ENCODE measurements at places on chromosomes 5 and 9.

DNA sequence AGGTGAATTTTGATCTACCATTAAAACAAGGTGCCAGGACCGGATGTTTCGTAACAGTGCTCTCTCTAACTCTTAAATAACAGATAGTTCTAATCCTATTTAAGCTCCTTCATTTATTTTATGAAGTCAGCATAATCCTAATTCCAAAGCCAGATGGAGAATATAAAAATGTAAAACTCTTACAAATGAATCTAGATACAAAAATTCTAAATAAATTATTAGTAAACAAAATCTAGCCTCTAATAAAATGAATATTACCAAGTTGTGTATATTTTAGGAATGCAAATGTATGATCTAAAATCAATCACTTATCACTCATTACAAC lies 32.4 kb upstream of the IL33 start:
- no peak for DNase-seq

DNA sequence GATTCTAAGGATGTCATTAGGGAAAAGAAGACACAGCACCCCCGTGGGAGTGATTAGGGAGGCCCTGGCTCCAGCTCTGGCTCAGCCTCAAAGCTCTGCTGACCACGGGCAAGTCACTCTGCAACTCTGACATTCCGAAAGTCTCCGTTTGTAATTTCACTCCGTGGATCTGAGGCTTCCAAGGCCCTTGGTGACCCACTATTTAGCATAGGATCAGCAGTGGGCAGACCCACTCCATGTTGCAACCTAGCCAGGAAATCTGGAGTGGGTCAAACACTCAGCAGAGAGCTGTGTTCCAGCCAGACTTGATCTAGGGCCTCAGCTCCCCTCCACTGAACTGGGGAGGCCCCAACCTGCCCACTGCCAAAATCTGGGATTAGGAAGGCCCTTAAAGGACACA lies 11.8 kb downstream of the PHF19 start:
- DNase-seq: no peak

DNA sequence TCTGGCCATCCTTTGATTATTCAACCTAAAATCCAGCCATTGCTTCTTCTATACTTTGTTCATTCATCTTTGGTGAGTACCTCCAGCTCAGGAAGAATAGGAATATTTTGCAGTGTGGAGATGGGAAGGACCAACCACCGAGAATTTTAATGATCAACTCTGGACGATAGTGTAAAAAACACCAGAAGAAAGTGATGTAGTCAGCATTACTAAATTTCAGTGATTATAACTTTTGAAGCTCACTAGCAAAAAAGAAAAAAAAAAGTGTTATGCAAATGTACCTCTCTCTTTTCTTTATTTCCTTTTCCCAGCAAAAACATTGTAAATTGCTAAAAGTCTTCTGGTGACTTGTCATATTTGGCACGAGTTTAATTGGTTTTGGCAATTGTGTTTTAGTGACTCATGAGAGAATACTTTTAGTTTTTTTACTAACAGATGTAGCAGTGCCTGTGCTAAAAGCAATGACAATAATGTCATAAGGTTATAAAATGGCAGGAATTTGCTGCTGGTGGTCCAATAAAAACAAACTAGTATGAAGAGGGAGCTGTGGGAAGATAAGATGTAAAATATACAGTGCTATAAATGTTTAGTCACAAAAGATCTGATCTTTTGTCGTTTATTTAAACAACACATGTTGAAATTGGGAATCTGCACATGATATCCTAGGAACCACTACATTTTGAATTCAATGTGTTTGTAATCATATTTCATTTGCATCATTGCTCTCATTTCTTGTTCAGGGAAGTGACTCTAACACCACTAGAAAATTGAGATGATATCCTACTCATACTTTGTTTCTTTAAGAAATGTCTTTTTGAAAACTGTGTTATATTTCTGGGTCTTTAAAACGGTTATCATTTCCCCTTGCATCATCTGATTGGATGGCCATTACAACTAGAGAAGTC lies 81.3 kb upstream of the ERCC6L2 start:
- no peak for DNase-seq

DNA sequence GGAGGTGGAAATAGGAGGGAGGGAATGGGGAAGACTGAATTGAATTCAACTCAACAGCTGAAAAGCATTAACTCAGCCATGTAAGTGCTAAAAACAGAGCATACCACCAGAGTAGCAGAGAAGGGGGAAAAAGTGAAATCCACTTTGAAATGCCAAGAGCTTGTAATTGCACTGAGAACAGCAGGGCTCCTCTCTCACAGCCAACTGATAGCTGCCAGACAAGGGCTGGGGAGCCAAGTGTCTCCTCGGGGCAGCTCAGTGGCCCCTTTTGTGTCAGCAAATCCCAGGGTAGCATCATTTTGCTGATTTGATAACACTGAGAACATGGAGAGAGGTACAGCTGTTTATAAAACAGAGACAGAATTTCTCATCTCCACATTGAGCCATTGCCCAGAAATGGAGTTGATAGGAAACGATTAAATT lies 182.5 kb downstream of the FRMD3 start:
- DNase-seq: no peak

- no peak for DNase-seq
Measured at GRCh38 chr5:39201781-39202596, 17.4 kb downstream of the FYB1 start.

DNA sequence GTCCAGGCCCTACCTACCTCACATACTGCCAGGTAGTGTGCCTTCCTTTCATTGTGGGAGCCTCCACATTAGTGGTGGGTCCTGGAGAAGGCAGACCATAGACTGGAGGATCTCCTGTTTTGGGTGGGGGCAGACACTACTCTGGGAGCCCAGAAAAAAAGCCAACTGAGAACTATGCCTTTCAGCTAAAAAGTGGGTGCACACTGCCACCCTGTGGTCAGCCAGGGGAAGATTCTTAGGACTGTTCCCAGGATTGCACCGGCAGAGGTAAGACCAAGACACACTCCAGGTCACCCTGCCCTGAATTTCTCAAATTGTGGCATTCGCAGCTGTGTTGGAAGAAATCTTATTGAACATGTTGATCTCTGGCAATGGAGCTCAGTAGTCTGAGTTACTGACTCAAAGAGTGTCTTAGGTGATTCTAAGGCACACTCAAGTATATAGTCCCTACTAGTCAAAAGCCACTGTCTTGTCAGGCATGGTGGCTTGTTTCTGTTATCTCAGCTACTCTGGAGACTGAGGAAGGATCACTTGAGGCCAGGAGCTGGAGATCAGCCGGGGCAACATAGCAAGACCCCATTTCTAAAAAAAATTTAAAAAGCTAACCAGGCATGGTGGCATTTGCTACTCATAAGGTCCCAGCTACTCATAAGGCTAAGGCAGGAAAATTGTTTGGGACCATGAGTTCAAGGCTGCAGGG lies 3.6 kb downstream of the SIGMAR1 start:
- peak; percentile 38 for DNase-seq

- DNase-seq: no peak
Measured at GRCh38 chr9:94950579-94951323, 224.3 kb downstream of the AOPEP start.

DNA sequence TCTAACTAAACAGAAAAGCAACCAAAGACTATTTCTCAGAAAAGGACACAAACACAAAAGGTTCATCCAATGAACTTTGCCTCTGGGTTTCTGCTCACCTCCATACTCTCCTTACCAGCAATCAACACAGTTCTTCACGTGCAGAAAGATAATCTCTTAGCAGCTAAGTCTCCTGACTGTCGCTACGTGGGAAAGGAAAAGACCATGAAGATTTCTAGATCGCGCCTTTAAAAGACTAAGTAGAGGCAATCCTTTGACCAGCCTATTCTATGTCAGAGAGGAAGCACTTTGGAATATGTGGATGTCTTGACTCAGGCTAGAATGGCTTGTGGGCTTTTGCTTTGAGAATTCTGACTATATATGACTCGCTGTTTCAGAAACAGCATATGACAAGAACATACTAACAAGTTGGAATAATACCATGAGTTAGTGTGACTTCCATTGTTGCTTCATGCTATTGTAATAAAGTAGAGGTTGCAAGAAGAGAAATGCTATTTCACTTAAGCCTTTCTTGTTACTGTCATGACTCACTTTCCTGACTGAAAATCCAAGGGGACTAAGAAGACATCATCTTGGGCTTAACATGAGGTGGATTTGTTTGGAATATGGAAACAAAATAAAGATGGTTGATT lies 339.5 kb upstream of the RFX3 start:
- no peak for DNase-seq

DNA sequence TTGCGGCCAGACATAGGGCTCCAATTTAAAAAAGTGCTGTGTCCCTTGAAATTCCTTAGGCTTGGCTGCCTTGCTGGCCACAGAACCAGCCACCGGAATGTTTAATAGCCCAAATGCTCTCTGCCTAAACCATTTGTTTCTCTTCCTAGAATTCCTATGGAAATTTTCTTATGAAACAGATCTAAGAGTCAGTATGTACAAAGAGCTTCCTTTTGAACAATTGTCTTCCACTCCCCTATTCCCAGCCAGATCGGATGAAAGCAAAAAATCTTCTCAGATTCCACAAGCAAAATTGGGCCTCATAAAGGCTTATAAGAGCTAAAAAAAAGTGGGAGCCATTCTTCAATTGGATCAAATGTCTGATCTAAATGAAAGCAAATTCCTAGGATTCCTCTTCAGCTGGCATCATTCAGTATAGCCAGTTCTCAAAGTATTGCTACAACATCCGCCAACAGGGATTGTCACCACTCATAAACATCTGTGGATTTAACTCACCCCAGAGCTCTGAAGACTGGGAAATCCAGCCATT lies 104.3 kb downstream of the CEMIP2 start:
- DNase-seq: no peak
